ENCODE measurements at places on chromosomes 5 and 9.

DNA sequence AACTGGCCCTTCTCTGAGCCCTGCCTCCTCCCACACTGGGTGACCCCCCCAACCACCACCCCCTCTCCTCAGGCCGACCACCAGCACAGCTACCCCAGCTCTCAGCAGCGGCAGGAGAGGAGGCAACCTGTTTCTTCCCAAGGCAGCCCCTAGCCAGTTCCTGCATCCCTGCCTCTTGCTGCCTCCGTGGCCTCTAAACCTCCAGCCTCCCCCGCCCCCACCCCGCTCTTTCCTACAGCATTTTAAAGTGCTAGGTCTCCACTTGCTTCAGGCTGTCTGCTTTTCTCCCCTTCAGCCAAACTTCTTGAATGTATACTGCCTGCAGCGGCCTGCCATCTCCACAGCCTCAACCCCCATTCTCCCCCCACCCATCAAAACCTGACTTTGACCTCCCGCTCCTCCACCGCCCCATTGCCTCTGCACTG is 135.6 kb downstream of the DAB2IP start:
- DNase-seq, result no peak

DNA sequence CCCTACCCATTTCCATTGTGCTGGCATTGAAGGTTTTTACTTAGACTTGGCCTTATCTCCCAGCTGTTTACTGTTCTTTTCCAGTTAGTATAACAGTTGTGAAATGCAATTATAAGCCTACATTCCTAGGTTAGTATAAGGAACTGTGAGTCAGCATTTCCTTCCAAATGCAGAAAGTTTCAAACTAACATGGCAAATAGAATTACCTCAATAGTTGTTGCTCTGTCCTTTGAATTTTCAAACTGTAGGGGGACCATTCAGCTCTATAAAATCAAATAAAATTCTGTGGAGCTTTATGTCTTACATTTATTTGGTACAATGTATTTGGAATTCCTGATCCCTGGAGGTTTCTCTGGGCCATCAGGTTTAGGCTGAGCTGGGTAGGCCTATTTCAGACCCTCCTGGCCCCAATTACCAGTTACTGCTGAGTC is 47.2 kb downstream of the ARHGEF28 start:
- DNase-seq, result no peak

DNA sequence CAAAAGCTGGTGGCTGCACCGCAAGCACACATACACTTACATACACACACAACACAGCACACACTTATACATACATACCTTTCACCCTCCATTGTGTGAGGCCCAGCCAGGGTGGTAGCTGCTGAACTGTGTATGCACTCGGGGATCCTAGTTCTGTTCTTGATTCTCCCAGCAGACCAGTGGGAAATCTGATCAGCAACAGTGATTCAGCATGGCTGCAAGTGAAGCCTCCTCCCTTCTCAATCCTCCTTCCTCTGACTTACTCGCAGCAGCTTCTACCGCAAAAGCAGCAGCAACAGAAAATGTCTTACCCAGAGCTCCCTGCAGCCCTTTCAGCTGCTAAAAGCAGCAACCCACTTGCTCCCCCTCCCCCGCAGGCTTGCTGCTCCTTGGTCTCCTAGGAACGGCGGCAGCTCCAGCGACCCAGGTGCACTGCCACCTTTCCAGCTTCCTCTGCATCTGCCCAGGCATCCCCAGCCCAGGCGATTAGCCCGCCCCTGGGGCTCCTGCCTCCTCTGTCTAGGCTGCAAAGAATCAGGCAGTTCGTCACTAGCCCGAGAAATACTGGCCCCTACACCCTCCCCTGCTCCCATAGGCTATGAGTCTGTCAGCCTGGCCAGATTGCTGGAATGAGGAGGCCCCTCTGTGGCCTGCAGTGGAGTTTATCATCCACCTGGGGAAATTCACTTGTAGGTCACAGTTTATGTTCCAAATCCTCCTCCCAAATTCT is at the start of gene KLHL3:
TSS of gene KLHL3 (minus strand) at position 535 of the 730 bp plus-strand sequence. CDS start at position 92, 443 bp downstream.
- DNase-seq, result no peak

DNA sequence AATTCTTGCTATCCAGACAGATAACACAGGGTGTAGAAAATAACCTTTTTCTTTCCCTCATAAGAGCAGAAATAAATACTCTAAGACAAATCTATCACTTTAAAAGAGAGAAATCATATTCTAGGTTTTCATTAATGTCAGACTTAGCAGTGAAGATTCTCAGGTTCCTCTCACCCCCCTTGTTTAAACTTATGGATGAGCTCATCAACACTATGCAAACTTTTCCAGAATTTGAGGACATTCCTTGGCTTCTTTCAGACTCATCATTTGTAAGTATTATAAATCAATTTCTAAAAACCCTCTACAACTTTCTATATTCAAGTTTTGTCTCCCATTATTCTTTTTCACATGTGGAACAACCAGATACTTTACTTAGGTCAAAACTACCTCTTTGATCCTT is 374.9 kb upstream of the TRPC7 start:
- no peak for DNase-seq

DNA sequence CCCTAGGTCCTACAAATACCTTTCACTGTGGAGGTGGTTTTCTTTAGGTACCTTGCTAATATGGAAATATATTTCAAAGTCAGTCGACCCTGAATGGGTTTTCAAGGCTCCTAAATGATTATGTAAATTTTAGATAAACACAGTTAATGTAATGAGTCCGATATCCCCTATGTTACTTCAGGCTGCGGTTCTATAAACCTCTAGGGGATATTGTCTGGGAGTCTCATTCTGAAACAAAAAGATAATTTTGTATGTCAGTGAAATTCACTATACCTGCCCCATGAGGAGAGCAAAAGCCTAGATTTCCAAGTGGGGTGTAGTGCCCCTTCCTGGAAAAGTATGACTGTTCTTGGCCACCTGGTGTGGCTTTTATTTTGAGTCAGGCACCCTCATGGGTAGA is 377.3 kb downstream of the ICE1 start:
- no peak for DNase-seq

- DNase-seq, result no peak
Observed at GRCh38 chr5:112642885-112643284, 94.8 kb upstream of the APC start.

- DNase-seq, result no peak
Observed at GRCh38 chr5:154394307-154394706, 51.5 kb upstream of the SAP30L start.

GRCh38 chr5:55364537-55365055 is 56.8 kb downstream of the MTREX start:
- no peak for DNase-seq

Measured in stimulated activated CD4-positive, alpha-beta T cell treated with anti-CD3 and anti-CD28 coated beads, Interleukin-15, amount 100 ng/mL, for 48 hours (primary cell).